ENCODE measurements at places on chromosomes 7 and 10.

DNA sequence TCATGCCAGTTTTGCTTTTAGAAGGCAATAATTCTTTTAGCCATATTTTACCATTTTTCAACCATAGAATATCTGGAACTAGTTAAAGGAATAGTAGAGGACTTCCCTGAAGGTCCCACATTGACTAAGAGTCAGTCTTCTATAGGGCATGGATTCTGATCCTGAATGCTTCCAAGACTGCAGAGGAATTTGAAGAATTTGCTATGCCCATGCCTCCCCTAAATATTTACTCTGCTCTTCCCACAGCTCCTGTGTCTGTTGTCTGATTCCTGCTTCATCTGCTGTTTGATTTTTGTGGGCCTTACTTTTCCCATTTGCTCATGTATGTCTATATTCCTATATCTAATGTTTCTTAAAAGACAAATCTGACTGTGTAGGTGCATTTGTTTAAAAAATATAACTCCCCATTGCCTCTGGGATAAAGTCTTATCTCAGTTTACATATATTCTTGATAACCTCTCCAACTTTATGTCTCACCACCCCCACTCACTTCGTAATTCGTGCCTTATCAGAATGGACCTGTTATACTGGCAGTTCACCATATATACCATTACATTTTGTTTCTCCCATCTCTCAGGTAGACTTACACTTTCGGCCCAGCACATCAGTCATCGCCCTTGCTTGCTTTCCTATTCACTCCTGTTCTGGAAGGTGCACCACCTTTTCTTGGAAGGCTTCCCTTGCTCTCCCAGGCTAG is 33.9 kb downstream of the LRRC4 start:
- no peak for DNase-seq

- DNase-seq: no peak
Measured at GRCh38 chr7:137342265-137342664, 1.3 kb downstream of the PTN start.

DNA sequence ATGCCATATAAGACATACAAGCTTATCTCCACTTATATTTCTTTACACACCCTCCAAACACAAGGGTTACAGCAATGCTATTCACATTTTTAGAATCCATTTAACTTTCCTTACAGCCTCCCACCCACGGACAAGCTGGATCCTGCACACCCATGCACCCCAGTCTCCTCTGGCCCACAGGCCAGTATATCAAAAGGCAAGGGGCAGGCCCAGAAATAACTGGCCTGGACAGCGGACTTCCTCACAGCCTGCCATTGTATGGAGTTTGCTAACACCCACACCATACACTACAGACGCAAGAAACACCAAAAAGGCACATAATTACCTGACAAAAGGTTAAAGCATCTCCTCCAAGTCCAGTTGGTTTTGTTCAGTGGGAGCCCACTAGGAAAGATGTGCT is 12.0 kb downstream of the HOXA4 start:
- DNase-seq: no peak

DNA sequence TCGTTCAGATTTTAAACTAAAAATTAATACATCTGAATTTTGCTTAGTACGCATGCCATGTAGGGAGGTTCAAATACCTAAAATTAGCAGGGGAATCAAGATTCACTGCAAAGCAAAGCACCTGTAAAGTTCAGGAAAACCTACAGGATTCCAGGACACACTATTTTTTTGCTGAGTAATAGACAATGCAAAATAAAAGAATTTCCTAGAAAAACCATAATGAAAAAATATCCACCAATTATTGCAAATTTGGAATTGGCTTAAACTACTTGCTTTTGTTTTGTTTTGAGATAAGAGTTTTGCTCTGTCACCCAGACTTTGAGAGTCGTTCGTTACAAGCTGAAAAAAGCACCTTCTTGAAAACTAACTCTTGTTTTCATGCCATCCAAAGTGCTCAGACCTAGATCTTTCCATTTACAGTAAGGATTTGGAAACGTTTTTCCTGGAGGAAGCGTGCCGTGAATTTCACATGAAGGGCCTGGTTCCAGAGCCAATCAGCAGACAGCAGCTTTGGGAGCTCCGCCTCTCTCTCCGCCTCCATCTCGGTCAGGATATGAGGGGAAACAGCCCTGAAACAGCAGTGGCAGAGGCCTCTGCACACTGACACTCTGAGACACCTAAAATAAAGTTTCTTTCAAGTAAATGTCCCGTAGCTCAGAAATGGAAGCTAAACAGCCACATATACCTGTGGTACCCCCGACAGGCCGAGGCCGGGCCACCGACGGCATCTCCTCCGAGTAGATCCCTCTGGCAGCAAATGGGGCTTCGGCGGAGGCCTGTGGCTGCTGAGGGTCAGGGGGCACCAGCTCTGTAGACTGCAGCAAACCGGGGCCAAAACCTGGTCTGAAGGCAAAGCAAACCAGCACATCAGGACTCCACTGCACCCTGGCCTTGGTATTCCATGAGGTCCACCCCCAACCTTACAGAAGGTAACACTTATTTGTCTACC is 45.9 kb upstream of the ATP6V0A4 start:
- no peak for DNase-seq

DNA sequence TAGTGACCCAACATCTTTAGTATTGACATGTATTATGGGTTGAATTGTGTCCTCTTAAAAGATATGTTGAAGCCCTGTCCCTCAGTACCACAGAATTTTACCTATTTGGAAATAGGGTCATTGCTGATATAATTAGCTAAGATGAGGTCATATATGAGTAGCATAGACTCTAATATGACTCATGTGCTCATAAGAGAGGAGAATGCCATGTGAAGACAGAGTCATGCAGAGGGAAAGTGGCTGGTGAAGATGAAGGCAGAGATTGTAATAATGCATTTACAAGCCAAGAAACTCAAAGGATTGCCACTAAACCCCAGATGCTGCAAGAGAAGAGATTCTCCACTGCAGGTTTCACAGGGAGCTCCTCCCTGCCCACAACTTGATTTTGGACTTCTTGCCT is 496.4 kb downstream of the KIF20B start:
- DNase-seq: no peak

DNA sequence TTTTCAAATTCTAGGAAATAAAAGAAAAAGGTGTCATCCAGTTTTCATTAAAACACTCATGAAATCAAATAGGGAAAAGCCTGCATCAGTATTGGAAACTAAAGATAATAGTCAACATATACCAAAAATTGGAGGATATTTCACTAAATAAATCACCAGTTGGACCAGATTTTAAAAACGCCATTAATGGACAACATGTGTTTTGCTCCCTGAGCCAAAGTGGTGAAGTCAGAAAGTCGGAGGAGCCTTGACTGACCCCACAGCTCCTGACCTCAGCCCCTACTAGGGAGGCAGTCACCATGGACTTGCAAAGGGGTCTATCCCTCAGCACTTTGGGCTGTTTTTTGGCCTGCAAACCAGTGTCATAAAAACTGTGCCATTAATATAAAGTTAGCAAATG is 98.3 kb upstream of the SEC61G start:
- no peak for DNase-seq

DNA sequence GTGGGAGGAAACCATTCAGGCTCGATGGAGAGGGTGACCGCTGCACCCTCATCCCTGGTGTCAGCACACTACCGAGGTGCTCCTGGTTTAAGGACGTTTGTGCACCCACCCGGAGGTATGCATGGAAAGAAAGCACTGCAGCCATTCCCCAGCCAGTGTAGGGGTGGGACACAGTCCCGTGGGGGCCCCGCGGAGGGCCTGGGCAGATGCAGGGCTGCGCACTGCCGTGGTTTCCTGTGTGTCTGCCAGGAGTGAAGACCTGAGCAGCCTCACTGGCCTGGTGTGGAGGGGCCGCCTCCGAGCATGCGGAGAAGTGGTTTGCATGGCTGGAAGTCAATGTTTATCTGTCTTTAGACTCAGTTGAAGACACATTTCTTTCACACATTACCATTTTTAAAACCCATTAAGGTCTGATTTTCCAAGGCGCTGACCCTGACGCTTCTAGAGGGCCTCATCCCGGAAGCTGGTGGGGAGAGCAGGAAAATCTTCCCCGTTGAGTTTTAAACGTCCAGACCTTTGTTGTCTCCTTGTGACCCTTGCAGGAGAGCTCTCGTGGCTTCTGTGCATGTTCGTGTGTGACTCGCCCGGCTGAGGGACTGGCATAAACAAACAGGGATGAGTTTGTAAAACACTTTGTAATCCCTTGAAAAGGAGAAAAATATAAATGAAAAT is 188.1 kb downstream of the MGMT start:
- no peak for DNase-seq

- DNase-seq: no peak
Measured at GRCh38 chr7:309586-310228, 19.7 kb downstream of the FOXL3 start.

DNA sequence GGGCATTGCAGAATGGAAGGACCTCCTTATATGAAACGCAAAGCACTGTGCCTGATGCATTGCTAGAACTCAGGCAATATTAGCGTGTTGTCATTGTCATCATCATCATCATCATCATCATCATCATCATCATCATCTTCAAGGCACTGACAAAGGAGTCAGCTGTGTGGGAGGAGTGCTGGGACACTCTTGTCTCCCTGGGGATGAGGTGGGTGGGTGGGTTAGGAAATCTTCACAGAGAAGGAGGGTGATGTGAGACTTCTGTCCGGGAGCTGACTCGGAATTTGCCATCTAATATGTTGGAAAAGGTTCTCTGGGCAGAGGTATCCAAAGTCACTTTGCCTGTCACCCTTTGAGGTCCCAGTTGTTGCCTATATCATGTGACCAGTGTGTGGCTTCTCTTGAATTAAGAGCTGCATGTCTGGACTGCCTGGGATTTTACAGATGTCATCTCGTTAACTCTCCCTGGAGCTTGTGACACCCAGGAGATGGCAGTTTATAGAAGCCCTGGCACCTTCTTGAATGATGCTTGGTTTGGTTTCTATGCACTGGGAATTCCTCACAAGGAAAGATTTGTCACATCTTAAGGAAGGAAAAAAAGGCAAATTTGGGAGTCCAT is 7.1 kb downstream of the HTRA1 start:
- no peak for DNase-seq

DNA sequence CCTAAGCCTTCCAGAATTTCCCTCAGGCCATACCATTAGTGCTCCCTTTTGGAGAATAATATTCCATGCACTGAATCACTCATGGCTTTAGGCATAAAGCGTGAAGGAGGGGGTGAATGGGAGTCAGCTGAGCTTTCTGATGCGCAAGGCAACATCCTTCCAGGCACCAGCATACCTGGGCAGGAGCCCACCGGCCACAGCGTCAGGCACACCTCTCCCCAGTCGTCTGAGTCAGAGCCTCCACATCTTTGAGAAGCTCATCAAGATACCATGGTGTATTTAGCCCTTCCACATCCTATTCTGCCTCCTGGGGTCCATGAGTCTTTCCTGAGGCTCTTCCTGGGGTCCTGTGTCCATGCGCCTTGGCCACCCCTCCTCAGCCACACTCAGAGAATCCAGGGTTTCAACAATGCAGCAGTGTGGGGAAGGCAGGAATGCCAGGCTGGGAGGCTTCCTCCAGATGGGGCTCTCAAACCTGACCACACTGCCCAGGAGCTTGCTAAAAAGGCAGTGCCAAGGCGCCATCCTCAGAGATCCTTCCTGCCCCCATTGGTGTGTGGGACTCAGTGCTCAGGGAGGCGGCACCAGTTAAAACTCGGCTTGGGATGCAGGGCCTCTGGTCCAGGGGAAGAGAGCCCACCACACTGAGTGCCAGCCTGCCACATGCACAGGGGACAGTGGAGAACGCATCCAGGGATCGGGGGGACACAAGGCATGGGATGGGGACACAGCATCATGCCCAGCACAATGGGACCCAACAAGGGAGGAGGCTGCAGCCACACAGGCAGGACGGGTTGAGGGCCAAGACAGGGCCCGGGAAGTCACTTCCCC is 31.6 kb downstream of the RASGEF1A start:
- DNase-seq: no peak

- no peak for DNase-seq
Measured at GRCh38 chr7:132438926-132439325, 137.3 kb downstream of the PLXNA4 start.

DNA sequence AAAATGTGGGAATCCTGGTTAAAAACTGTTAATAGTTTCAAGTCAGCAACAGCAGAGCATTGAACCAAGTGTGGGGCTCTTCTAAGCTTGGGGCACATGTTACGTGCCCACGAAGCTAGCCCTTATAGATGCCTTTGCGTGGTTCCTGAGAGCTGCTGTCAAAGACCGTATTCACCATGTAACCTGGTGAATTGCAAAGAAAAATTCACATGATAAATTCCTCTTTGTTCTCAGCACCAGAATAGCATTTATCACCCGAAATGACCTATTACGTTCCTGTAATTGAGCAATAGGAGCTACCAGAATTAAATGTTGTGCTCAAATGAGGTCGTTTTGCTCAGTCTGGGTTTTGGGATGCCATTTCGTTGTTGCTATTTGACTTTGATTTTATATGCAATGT is 202.6 kb upstream of the PRPS1L1 start:
- DNase-seq: no peak

- DNase-seq: no peak
Measured at GRCh38 chr10:132048294-132048667, 17.5 kb upstream of the JAKMIP3 start.

- DNase-seq: no peak
Measured at GRCh38 chr10:6751363-6751762, 171.3 kb upstream of the PRKCQ start.

DNA sequence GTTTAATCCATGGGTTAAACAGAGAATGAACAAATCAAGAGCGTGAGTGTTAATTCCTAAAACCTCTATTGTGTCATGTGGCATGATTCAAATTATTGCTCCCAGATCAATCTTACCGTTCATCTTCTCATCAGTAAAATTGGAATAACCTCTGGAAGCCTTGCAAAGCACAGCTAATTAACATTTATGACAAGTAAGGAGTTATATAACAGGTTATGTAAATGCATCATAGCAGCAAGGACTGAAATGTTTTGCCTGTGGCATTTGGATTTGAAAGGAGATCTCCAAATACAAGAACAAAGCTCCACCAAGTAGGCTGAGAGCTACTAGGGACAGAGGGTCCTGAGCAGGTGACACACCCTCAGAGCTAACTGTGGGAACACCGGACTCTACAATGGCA is 502.9 kb upstream of the CELF2 start:
- no peak for DNase-seq

GRCh38 chr10:70284542-70285475 is 1.0 kb upstream of the NPFFR1 start:
- DNase-seq: no peak

GRCh38 chr10:34200355-34200901 is 614.7 kb downstream of the PARD3 start:
- DNase-seq: no peak

- DNase-seq: peak; percentile 31
Measured at GRCh38 chr7:33054261-33054964, 8.2 kb downstream of the NT5C3A start.

DNA sequence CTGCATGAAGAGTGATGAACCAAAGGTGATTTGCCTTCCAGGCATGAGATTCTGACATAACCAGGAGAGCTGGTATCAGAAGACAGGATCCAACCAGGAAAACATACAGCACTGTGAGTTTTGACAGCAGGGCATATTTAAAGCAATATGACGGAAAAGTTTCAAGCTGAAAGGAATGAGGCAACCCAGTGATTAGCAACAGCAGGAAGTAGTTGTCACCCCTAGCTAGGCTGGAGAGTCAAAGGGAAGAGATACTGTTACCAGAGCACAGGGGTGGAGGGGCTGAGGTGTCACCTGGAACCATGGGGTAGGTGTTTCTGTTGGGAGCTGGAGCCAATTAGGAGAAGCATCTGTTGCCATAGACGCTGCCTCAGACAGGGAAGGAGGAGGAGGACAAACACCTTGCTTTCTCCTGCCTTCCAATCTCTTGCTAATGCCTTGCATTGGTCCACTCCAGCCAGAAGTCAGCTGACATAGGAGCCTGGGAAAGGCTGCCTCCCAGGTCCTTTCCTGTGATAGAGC is 125.4 kb upstream of the SORCS3 start:
- DNase-seq: no peak

All from activated CD4-positive, alpha-beta T cell treated with anti-CD3 and anti-CD28 coated beads, Interleukin-2, Interleukin-4, amounts not matched to agents 100 ng/mL and 50 ng/mL, durations not matched to agents 16 hours and 8 hours (primary cell).